ENCODE measurements at places on chromosomes 7 and 10.

DNA sequence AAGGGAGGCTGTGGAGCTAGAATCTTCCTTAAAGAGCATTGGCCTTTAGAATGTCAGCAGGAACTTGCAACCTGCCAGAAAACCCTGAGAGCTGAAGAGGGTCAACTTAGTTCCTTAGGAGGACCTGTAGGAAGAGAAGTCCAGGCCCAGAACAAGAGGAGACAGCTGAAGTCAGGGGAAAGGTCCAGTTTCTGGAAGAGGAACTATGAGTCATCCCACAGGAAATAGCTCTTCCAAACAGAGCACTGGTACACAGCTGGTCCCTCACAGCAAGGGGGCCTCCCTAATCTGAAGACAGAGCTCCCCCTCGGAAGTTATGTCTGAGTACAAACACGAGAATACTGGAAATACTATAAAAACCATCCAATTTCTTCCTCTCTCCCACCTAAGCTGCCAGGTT, 98.9 kb downstream of the HERPUD2 start:
- no peak for DNase-seq

DNA sequence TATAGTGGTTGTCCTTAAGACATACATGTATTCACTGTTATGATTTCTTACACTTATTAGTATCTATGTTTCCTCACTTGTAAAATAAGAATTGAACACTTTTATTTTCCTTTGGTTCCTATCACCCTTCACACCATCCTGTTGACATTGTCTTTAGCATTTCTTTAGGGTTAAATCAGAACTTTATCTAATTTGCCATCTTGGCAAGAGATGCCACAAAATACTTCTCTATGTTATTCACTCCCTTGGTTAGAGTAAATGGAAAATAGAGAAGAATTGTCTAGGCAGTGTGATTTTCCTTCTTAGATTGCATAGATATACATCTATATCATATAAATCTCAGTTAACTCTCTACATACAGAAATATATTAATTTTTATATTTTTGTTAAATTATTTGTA, 204.7 kb downstream of the SEMA3D start:
- DNase-seq = no peak

DNA sequence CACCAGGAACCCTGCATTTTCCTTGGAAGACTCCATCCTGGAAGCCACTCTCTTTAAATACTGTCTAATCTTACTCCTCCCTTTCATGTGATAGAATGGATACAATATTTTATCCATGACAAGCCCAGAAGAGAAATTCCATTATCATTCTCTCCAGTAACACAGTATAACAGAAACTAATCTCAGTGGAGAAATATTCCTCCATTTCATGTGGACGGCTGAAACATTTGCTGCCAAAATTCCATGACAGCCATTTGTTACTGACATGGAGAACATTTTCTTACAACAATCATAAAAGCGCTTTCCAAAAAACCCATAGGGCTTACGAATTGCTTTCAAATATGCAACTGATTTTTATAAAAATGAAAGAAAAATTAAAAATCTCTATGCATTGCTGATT, 392.8 kb upstream of the KLF6 start:
- no peak for DNase-seq

DNA sequence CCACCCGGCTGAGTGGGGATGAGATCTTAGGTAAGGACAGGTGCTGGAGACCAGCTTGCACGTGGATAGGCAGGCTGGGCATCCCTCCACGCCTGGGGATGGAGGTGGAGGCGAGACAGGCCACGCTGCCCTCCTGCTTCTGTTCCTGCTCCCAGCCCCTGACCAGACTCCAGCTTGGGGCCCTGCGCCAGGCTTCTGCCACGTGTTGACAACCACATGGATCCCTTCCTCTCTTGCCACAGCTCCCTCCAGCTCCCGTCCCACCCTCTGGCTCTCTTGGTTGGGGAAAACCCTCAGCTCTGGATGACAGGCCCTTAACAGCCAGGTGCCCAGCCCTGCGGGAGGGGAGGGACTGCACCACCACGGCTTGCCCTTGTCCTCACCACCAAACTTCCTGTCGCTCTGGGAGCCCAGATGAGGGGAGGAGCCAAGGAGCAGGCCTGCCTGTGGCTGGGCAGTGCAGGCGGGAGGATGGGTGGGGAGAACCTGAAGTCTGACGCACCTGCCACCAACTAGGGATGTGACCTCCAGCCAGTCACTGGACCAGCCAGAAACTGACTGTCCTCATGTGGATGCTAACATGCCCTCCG, 36.0 kb downstream of the KCNH2 start:
- no peak for DNase-seq

- no peak for DNase-seq
Observed at GRCh38 chr10:70584909-70585544, 17.5 kb downstream of the PRF1 start.

GRCh38 chr10:93947524-93947923, 46.2 kb upstream of the PLCE1 start:
- DNase-seq = no peak

DNA sequence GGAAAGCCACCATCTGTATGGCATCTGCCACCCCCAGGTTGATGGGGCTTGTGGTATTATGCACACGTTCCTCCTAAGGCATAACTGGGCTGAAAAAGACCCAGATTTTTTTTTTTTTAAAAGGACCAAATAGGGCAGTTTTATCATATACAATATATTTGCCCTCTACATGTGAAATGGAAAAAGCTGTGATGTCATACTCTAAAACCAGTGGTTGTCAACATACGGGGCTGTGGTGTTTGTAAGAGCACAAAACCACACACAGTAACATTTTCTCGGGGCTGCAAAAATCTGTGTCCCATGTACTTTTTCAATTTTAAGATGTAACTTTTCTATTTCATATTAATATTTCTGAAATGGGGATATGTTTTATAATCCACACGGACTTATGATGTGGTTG, 34.9 kb downstream of the FAM171A1 start:
- DNase-seq = no peak
